SJSA1 (cell line): ENCODE measurements at places on chromosomes 12 and 14. TPM values are rescaled to one million over a fixed set of nuclear protein-coding genes. Genes with fewer than 3 reads are reported as not detected.
A peak's percentile ranks its signal among the peaks of the same experiment; 100 is the strongest.

REP15 gene
- total RNA-seq, result 0.94 and 1.1 TPM in 2 replicates

HSPA2 gene
- total RNA-seq, result 6.8 and 15.0 TPM in 2 replicates

GRCh38 chr12:27762757-27763156 lies 17.3 kb upstream of the KLHL42 start:
- H3K4me3 ChIP-seq, result no peak overlapping the region
- no peaks in the 10 kb centered on the region for H3K27me3 ChIP-seq
- DNase-seq, result no peak
- no peak overlapping the region for H3K27ac ChIP-seq
- no peaks in the 10 kb centered on the region for H3K4me1 ChIP-seq
- no peaks in the 10 kb centered on the region for H3K36me3 ChIP-seq

GRCh38 chr12:1695886-1696670 lies 5.2 kb downstream of the ADIPOR2 start:
- no peaks in the 10 kb centered on the region for H3K27me3 ChIP-seq
- DNase-seq, result no peak
- no peak overlapping the region for H3K27ac ChIP-seq
- peaks cover 4% of the 10 kb centered on the region for H3K36me3 ChIP-seq
- H3K4me1 ChIP-seq, result no peaks in the 10 kb centered on the region

- H3K27ac ChIP-seq, result no peak overlapping the region
- no peak for DNase-seq
- H3K4me1 ChIP-seq, result no peaks in the 10 kb centered on the region
- H3K4me3 ChIP-seq, result no peak overlapping the region
Observed at GRCh38 chr12:63496654-63497053, 171.6 kb downstream of the DPY19L2 start.

DNA sequence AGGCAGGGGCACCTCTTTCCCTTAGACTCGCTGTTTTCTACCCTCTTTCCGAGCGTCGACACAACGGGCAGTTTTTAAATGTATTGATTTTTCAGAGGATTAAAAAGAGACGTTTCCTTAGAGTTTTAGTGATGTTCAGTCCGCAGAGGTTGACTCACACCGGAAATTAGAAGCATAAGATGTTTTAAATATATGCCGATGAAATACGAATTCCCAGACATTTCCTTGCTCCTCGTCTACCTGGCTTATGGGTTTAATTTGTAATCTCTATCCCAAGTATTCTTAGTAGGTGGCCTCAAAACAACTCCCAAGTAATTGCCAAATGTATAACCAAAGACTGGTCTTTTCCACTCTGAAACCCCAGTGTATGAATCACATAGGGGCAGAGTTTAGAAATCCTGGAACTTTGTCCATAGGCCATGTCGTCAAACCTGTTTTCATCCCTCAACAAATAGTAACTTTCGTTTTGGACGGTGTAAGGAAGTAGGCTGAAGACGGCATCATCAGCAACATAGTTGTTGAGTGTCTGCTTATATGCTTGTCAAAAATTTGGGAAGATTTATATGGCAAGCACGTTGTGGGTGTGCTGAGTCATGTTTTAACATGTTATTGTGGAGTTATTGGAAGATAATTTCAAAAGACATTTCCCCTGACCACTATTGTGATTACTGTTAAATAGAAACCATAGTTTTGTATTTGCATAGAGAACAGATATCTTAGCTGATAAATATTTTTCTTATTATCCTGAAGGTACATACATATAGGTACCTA lies 824 bp downstream of the TBK1 start:
- peak overlapping the region; percentile 97 for H3K4me3 ChIP-seq
- peaks cover 12% of the 10 kb centered on the region for H3K4me1 ChIP-seq
- peaks cover 37% of the 10 kb centered on the region for H3K36me3 ChIP-seq
- peak; percentile 71 for DNase-seq
- H3K27me3 ChIP-seq, result no peaks in the 10 kb centered on the region

GRCh38 chr12:58425481-58426392 lies 484.4 kb downstream of the ATP23 start:
- no peaks in the 10 kb centered on the region for H3K36me3 ChIP-seq
- DNase-seq, result peak; percentile 82
- H3K4me1 ChIP-seq, result peaks cover 33% of the 10 kb centered on the region
- peak overlapping the region; percentile 21 for H3K4me3 ChIP-seq

DNA sequence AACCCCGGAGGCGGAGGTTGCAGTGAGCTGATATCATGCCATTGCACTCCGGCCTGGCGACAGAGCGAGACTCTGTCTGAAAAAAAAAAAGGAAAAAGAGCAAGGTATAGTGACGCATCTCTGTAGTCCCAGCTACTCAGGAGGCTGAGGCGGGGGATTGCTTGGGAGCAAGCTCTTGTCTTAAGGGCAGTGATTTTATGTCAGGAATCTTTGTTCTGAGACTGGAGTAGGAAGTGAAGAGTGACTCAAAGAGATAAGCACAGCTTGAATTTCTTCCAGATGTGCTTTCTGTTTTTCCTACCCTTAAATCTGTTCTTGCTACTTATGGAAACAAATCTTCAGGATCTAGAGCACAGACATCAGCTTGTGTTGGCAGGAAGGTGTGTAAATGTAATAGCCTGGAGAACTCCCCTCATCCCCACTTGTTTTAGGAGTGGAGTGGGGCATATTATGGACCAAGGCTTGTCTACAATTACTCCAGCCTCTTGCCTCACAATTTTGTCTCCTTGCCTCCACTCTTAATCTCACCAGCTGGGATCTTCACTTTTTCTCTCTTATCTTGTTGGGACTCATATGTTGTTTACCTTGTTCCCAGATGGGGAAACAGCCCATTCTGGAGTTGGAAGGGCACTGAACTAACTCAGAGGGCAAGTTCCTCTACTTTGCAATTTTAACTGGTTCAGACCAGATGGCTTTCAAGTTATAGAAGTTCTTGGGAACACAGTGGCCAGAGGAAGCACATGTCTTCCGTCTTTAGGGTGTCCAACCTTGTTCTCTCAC lies 7.5 kb downstream of the TMED2 start:
- no peak overlapping the region for H3K4me3 ChIP-seq
- no peaks in the 10 kb centered on the region for H3K27me3 ChIP-seq
- no peak for DNase-seq
- H3K4me1 ChIP-seq, result no peaks in the 10 kb centered on the region
- H3K27ac ChIP-seq, result no peak overlapping the region
- peaks cover 91% of the 10 kb centered on the region for H3K36me3 ChIP-seq
